ENCODE measurements at places on chromosomes 7 and 10. TPM values are rescaled to one million over a fixed set of nuclear protein-coding genes. Genes with fewer than 3 reads are reported as not detected.
A peak's percentile ranks its signal among the peaks of the same experiment; 100 is the strongest.

- DNase-seq: no peak
These were observed 119.6 kb upstream of the MKX start for GRCh38 chr10:27865221-27865635.

The MYL7 gene
- total RNA-seq: not detected

The ICA1 gene
- total RNA-seq: 0.46 TPM

GRCh38 chr10:5492929-5493576 lies 6.3 kb downstream of the CALML5 start:
- no peak for DNase-seq

DNA sequence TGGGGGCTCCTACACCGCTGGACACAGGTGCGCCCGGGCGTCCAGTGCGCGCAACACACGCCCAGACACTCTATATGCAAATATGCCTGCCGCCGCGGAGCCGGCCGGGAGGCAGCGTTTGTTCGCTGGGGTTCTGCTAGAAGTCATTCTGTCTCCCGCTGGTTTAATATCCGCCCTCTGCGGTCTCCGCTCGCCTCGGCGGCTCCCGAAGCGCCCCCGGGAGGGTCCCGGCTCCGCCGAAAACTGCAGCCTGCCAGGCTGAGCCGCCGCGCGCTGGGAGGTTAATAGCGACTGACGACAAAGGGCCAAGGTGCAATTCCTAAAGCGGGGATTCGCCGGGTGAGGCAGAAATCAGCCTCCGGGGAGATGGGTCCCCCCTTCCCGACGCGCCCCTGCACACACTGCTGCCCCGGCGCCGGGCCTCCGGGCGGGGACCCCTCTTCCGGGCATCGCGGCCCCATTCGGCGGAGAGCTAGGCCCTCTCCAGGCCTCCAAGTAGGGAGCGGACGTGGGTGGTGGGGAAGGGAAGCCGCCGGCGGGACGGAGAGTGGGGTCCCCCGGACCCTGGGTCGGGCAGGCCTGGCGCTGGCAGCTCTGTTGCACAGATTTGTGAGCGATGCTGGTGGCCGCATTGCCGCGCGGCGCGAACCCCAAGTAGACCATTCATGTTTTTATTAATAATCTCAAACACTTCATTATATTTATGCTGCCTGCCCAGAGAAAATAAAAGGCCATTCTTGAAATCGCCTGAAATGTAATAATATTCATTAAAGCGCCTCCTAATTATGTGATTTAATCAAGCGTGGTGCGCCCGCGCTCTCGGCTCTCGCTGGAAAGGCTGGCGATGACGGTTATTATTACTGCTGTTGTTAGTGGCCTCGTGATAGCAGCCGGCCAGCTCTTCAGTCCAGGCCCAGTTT lies 9.1 kb downstream of the EN2 start:
- peak; percentile 67 for DNase-seq

GRCh38 chr7:13989126-13989948 lies at the start of gene ETV1:
Gene ETV1, minus strand, starts transcription at chr7:13989666. Its CDS starts 614 bp downstream, at chr7:13989052.
- no peak for DNase-seq
